Activated T-cell treated with anti-CD3 and anti-CD28 coated beads, Interleukin-2, amount 50 U/mL, for 72 hours (primary cell): ENCODE measurements at places on chromosomes 11 and 22.

DNA sequence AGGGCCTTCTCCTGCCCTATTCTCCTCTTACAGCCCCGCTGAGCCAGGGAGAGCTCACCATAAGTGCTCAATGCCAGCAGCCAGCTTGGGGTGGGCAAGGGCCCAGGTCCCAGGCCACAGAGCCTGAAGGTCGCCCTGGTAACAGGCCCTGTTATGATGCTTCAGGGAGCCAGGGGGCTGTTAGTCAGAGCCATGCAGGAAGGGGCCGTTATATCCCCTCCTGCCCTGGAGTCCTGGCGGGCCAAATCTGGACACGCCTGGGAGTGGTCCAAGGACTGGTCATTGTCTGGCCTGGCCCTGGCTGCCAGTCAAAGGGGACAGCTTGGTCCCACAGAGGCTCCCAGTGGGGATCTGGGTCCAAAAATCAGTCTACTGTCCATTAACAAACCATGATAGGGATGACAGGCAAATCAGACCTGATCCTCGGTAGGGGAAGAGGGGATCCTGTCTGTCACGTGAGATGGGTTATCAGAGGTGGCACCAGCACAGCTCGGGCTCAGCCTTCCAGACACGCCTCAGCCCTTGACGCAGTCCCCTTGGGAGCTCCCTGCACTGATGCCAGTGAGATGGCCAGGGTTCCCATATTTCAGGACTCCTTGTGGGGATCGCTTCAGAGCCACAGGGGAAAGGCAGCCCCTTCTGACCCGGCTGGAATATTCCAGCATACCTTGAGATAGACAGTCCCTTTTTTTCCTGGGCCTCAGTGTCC lies 55.9 kb downstream of the LRRC32 start:
- DNase-seq = no peak

GRCh38 chr11:71285111-71285510 lies 32.7 kb upstream of the SHANK2 start:
- DNase-seq = no peak

DNA sequence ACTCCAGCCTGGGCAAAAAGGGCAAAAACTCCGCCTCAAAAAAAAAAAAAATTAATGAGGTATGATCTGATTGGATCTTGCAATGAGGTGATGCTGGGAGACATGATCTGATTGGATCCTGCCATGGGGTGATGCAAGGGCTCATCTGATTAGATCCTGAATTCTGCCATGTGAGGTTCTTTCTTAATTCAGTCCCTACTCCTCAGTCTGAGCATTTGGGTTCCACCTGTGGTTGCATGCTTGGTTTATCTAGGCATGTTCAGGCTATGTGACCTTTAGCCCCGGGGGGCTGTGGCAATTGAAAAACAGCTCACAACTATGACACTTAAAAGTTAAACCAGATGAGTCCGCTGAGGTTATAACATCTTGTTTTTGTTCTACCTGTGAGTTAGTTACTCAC lies 4.8 kb upstream of the TRIM6 start:
- no peak for DNase-seq

DNA sequence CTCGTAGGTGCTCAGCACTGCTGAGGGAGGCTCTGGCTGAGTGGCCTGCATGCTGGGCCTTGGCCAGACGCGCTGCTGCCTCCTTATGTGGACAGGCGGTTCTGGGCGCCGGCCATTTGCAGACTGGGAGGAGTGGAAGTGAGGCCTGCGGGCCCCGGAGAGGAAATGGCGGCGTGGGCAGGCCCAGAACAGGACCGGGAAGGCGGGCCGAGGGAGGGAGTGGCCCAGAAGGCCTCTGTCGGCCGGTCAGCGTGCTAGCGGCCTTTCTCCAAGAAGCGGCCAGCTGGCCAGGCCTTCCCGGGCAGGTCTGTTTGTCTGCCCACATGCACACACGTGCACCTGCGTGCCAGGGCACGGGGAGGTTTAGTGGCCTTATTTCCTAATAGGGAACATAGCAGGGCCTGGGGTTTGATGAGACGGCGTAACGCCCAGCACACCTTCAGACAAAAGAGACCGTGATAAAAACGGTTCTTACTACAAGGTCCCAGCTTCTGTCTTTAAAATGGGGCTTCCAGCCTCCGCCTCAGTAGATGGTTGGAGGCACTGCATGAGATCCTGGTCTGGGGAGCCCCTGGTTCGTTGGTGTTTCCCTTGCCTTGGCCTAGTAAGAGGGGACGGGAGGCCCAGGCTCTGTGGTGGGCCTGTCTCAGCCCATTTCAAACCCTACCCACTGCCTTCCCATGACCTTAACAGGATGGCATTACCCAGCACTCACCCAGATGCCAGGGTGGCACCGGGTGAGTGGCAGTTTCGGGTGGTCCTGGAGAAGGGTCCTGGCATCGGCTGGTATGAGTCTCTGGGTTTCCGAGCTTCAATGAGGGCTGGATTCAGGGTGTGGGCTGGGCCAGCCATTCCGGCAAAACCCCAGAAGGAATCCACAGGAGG lies 65.1 kb upstream of the PPARA start:
- DNase-seq = no peak

DNA sequence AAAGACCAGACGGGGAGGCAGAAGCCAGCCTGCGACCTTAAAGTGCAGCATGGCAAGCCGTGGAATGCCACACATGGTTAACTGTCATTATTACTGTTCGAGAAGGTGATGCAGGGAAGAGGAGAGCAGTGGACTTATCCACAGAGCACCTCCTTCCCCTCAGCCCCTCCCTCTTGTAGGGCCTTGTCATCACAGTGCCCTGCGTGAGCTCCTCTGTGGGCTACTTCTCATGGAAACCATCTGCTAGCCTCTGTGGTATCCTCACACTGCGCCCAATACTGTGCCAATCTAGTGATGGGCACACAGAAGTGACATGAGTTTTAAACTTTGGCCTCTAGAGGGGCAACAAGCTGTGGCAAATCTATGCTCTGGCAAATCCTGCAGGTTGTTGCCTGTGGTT lies 18.2 kb upstream of the CCDC134 start:
- peak; percentile 44 for DNase-seq

DNA sequence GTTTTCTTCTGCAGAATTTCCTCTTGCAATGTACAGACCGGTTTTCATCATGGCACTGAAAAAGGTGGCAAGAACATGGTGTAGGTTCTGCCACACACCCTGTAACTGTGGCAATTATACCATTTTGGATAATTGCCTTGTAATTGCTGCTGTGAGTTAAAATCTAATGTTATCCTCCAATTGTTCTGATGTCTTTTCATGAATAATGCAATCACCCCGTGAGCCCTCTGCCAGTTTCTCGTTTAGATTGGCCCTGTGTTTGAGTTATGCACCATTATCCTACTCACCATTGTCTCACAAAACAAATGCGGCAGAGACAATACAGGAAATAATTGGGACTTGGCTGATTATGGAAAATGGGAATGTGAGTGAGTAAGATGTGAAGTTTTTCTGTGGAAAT lies 61.8 kb upstream of the MTNR1B start:
- DNase-seq = no peak

- no peak for DNase-seq
Observed at GRCh38 chr22:30274437-30274812, 7.8 kb upstream of the OSM start.

DNA sequence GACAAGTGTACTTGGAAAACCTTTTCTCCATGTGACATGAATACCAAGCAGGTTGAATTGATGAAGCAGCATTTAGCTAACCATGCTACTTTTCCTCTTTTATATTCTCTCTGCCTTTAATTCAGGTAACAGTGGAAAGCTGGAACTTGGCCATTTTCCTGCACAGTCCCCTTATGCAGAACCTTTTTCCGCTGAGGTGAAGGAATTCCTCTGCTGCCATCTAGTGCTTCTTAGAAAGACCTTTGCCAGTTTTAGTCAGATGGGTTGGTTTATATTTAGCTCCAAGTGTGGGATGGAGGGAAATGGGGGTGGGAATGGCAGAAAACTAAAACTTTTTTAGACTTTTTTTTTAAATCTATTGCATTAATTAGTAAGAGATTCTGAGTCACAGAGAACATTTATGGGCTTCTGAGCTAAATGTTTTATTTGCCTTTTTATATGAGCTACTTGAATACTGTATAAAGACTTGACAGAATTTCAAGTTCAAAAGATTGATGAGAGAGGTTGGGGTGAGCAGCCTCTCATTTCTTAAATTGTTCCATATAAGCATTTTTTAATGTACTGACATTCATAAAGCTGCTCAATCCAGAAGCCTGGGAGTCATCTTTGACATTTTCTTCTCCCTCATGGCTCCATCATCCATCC lies 153.9 kb upstream of the ZC3H12C start:
- no peak for DNase-seq

DNA sequence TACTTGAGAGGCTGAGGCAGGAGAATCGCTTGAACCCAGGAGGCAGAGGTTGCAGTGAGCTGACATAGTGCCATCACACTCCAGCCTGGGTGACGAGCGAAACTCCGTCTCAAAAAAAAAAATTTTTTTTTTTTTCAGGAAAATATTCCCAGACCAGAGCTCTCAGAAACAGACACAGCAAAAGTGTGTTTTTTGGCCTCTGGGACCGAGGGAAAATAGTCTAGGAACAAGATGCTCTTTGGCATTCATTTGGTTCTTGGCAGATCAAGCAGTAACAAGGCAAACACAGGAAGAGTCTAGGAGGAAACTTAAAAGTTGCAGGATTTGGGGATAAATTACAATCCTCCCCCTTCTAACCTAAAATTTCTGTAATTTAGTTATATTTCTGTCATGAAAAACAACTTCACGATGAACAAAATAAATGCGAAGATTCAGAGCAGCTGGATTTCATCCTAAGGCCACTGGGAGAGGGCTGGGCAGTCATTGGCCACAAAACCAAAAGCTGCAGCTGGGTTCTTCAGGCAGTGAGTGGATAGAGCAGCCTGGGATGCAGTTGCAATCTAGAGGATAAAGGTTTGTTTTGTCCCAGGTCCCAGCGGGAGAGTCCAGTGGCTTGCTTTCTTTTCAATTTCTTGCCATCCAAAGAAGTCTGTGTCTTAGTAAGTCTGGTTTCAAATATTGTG lies 19.7 kb downstream of the ATG16L2 start:
- no peak for DNase-seq

DNA sequence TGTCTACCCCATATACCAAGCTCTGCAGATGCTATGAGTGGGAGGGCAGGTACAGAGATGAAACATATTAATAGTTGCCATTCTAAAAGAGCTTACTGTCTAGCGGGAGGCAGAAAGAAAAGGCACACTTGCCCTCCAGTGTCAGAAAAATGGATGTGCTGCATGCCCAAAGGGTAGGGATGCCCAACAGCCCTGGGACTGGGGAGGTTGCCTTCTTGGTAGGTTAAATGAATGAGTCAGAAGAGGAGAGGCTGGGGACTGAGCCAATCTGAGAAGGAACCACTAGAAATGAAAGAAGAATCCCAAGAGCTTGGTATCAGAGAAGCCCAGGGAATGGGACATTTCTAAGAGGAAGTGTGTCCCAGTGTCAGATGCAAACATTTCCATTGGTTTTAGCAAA lies 1.2 kb downstream of the BIRC3 start:
- DNase-seq = peak; percentile 71

DNA sequence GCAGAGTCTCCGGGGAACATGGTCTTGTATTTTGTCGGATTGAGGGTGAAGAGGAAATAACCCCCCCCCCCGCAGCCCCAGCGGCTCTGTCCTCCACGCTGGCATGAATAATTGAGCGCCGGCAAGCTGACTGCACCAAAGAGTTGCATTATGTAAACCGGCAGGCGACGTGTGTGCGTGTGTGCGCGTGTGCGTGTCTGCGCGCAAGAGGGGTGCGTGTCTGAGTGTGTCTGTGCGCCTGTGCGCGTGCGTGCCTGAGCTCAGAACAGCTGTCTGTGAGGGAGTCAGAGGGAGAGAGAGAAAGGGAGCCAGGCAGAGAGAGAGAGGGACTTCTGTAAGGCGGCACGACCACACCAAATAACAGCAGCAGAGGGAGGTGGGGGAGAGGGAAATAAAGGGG lies 94.4 kb downstream of the SCN3B start:
- DNase-seq = no peak

DNA sequence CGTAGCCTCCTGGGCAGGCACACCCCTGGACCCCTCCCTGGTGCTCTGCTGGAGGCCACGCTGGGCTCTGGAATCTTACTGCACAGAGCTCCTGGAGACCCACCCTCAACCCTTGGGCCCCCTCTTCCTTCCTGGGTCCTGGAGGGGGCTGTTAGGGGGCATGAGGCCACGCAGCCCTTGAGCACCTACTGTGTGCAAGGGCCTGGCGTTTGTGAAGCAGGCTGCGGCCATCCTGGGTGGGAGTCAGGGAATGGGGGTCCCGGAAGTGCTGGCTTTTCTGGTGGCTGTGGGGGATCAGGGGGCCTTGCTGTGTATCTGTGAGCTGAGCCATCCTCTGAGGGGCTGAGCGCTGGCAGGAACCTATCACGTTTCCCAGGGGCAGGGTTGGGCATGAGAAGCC lies 40.9 kb upstream of the CCDC188 start:
- DNase-seq = no peak

GRCh38 chr11:35346472-35347156 lies 72.7 kb downstream of the SLC1A2 start:
- DNase-seq = no peak

DNA sequence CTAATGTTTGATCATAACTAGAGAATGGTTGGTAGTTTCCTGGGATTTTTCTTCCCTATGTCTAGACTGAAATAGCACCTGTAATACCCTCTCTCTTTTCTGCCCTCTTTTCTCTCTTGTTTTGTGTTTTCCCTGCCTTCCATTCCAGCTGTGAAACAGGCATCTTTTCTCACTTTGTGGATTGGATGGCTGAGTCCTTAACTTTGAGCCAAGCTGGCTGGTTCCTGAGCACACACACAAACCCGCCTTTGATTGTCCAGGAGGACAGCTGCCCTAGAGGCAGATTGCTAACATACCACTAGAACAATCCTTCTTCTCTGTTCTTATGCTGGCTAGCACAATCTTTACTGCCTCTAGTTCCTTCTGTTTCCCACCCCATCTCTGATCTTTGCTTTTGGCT lies 17.7 kb downstream of the CTNND1 start:
- no peak for DNase-seq

DNA sequence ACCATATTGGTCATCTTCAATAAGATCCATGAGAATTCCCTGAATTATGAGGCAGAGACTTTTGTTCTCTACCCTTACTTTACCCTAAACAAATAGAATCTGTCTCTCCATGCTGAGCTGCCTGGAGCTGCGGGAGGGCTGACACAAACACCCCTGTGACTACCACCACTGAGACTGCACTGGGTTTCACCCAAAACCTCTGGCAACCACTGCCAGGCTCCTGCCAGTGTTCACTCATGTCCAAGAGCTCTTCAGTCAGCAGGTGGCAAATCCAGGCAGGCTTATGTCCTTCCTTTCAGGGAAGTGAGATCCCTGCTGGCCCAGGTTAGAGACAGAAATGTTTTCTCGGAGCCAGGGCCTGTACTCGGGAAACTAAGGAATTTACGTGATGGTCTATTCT lies 1105.3 kb downstream of the LRRC4C start:
- DNase-seq = no peak

GRCh38 chr11:46916286-46917108 lies 1.9 kb downstream of the LRP4 start:
- peak; percentile 26 for DNase-seq
